ENCODE measurements at places on chromosomes 13 and 19.

GRCh38 chr13:40665126-40666044 is 1.1 kb downstream of the FOXO1 start:
- peak; percentile 16 for DNase-seq

DNA sequence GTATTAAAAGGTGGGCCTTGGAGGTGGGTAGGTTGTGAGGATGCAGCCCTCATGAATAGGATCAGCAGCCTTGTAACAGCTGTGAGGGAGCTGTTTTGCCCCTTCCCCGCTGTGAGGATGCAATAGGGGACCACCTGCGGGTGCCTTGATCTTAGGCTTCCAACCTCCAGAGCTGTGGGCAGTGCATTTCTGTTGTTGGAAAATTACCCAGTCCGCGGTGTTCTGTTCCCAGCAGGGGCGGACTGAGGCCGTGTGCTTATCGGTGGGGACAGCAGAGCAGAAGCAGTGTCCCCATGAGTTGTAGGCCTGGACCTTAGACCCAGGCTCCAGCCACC is 54.8 kb upstream of the TEX29 start:
- no peak for DNase-seq

DNA sequence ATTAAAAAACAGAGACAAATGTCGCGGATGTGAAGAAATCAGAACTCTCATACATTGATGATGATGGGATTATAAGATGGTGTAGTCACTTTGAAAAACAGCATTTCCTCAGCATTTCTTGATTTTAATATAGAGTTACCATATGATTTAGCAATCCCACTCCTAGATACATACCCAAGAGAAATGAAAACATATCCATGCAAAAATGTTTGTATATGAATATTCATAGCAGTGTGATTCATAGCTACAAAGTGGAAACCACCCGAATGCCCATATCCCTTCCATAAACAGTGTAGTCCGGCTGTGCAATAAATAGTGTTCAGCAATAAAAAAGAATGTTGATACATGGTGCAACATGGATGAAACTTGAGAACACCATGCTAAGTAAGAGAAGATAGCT is 44.6 kb downstream of the DPY19L3 start:
- DNase-seq = no peak

GRCh38 chr19:47370045-47370611 is 21.0 kb downstream of the DHX34 start:
- no peak for DNase-seq

GRCh38 chr13:95463531-95463930 is 89.0 kb upstream of the CLDN10 start:
- no peak for DNase-seq

- DNase-seq = no peak
Measured at GRCh38 chr13:100063333-100063732, 25.6 kb upstream of the PCCA start.

- no peak for DNase-seq
Measured at GRCh38 chr13:91722267-91722884, 324.0 kb downstream of the GPC5 start.

GRCh38 chr13:95003019-95003813 is 290.9 kb upstream of the SOX21 start:
- DNase-seq = no peak

DNA sequence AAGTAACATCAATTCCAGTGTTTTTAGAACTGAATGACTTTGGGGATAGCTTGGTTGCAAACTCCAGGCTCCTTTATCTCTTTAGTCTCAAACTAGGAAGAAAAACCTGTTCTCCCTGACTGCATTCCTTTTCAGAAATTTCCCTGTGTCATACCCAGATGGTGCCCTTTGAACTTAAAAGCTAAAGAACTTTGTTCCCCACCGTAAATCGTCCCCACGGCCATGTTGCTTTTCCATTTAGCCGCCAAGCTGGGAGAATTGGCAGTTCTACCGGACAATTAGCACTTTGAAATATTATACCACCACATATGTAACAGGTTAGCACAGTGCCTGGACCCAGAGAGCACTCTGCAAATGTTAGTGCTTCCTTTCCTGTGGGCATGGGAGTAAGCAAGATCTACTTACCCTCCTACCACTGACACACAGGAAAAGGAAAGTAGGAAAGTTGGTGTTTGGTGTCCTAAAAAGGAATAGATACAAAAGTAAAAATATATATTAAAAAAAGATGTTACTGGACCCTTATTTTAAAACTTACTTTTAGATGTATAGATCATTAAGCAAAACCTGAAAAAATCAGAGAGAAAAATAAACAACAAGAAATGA is 191.9 kb upstream of the MIR17HG start:
- DNase-seq = no peak

GRCh38 chr19:38617764-38618589 is at the start of gene MAP4K1:
MAP4K1 (minus strand) TSS chr19:38617953; CDS start chr19:38617895, 58 bp downstream.
- DNase-seq = peak; percentile 40

DNA sequence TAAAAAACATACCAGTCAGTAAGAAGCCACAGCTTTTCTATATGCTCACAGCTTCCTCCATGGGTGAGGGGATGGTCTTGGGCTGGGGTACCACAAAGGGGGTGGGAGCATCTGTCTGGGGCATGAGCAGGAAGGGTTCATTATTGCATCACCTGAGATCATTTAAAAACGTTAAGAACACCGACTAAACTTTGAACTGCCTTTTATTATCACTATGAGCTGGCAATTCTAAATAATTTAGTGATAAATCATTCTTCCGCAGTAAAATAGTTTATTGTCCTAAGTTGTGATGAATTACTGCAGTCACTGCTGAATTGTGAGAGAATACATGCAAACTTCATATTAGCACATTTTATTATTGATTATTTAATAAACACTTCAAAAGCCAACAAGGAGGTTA is 71.6 kb downstream of the KL start:
- no peak for DNase-seq

GRCh38 chr13:87868731-87869130 is 197.6 kb downstream of the SLITRK5 start:
- no peak for DNase-seq

GRCh38 chr19:44575116-44575700 is 38.2 kb upstream of the IGSF23 start:
- no peak for DNase-seq

GRCh38 chr19:29524912-29525831 is 622 bp upstream of the VSTM2B start:
- DNase-seq = no peak

- no peak for DNase-seq
Measured at GRCh38 chr13:36475468-36475867, 43.2 kb downstream of the CCNA1 start.

Data from effector CD8-positive, alpha-beta T cell (primary cell).